Stimulated activated CD4-positive, alpha-beta T cell treated with anti-CD3 and anti-CD28 coated beads, Interleukin-4, amount 100 ng/mL, for 4 hours (primary cell): ENCODE measurements at places on chromosomes 11 and 22.

DNA sequence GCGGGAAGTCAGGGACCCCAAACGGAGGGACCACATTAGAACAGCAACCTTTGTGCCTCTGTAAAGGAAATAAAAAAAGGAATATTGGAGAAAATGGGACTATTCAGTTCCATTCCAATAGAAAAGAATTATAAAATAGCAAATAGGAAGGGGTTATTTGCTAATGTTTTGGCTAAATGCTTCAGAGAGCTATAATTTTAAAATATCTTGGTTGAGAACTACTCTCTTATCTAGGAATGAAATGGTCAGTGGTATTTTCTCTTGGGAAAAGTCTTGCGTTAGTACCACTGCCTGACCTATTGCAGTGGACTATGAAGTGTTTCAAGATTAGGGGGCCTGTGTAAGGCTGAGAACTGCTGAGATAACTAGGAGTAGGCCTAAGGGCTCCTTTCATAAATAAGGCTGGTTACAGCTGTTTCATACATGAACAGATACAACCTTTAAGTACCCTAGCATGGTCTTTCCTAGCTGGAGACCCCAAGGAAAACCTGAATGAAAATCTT is 6.9 kb upstream of the WEE1 start:
- DNase-seq: no peak

DNA sequence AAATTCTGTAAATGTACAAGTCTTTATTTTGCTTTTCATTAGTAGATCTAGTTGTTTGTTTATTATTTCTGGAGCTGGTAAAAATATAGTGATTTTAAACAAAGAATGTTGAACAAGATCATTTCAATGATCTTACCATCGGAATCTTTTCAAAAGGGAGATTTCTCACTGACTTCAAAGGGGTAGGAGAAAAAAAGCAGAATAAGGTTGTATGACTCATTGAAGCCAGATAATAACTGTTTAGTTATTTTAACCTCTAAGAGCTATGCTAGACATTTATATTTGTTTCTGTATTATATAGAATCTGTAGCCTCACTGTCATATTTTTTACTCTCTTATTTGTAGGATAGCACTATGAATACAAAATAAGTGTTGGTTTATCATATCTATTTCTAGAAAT is 8.1 kb upstream of the PDE3B start:
- no peak for DNase-seq

GRCh38 chr22:19997561-19998231 is 18.9 kb downstream of the ARVCF start:
- no peak for DNase-seq

DNA sequence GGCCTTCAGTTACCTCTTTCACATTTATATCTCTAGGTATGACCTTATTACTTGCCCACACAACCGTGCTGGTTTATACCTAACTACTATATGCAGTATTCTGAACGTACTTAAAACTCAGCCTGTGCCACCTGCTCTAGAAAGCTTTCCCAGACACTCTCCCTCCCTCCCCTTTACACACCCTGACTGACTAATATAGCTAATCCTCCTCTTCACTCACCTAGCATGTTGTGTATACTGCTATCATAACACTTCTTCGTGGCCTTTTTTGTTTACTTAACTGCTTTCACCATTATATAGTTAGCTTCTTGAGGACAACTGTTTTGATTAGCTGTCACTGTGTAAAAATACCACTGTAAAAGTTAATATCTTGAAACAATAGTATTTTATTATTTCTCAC is 23.5 kb downstream of the RNF214 start:
- DNase-seq: no peak

- DNase-seq: no peak
Measured at GRCh38 chr11:35927104-35927503, 16.8 kb upstream of the LDLRAD3 start.

DNA sequence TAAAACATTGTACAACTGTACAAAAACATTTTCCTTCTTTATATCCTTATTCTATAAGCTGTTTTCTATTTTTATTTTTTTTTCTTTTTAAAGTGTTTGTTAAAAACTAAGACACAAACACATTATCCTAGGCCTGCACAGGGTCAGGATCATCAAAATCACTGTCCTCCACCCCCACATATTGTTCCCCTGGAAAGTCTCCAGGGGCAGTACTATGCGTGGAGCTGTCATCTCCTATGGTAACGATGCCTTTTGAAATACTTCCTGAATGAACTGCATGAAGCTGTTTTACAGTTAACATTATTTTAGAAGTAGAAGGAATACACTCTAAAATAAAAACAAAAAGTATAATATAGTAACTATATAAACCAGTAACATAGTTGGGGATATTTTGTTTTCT is 67.2 kb downstream of the ZC3H12C start:
- no peak for DNase-seq
